ENCODE measurements at places on chromosomes 11 and 22. TPM values are rescaled to one million over a fixed set of nuclear protein-coding genes. Genes with fewer than 3 reads are reported as not detected.

The KDM4D gene
- total RNA-seq, result 0.78 TPM

The FAT3 gene
- not detected for total RNA-seq

The C11orf87 gene
- total RNA-seq, result under 0.01 TPM

The ESAM gene
- 0.07 TPM for total RNA-seq

The ACTN3 gene
- under 0.01 TPM for total RNA-seq

The PATE4 gene
- total RNA-seq, result not detected

The WBP2NL gene
- 0.57 TPM for total RNA-seq

The OR5P2 gene
- under 0.01 TPM for total RNA-seq

The APLNR gene
- total RNA-seq, result not detected

The P2RX6 gene
- total RNA-seq, result 0.57 TPM

The RNF141 gene
- 62.7 TPM for total RNA-seq

The GLYATL1 gene
- not detected for total RNA-seq

The EHBP1L1 gene
- 54.0 TPM for total RNA-seq

The BBOX1 gene
- total RNA-seq, result 0.68 TPM

The KCNJ1 gene
- total RNA-seq, result not detected

The TMPRSS6 gene
- not detected for total RNA-seq

The TSPAN32 gene
- total RNA-seq, result not detected

The MS4A7 gene
- not detected for total RNA-seq

The RELT gene
- 4.4 TPM for total RNA-seq

The PRG3 gene
- not detected for total RNA-seq

The FBLN1 gene
- 154 TPM for total RNA-seq

The XNDC1N gene
- total RNA-seq, result 7.0 TPM

The OR2AG1 gene
- total RNA-seq, result not detected

The SAA1 gene
- 10.3 TPM for total RNA-seq

The GGTLC2 gene
- total RNA-seq, result not detected

The KCTD14 gene
- total RNA-seq, result 2.4 TPM

The POU2F3 gene
- total RNA-seq, result 0.68 TPM

The MS4A15 gene
- not detected for total RNA-seq

The RBM4 gene
- 152 TPM for total RNA-seq

The DYNC2H1 gene
- total RNA-seq, result 17.7 TPM

The TSSK2 gene
- under 0.01 TPM for total RNA-seq

The UCP2 gene
- total RNA-seq, result 0.34 TPM

The TM7SF2 gene
- 24.6 TPM for total RNA-seq

The MRGPRX4 gene
- not detected for total RNA-seq

The RASGRP2 gene
- not detected for total RNA-seq

The ADAMTS8 gene
- total RNA-seq, result not detected

The PYGM gene
- total RNA-seq, result 0.34 TPM

The IFITM2 gene
- 7.2 TPM for total RNA-seq

The TSGA10IP gene
- total RNA-seq, result not detected

The MRGPRD gene
- total RNA-seq, result not detected

The PLAAT2 gene
- 0.50 TPM for total RNA-seq

The CYP2R1 gene
- 33.3 TPM for total RNA-seq

The PARVA gene
- total RNA-seq, result 21.5 TPM

The WNT11 gene
- total RNA-seq, result 0.21 TPM

The NXPE1 gene
- not detected for total RNA-seq

The MPPED1 gene
- not detected for total RNA-seq

The OTOG gene
- total RNA-seq, result not detected

The SLC2A11 gene
- total RNA-seq, result 6.2 TPM

The CCDC116 gene
- 0.07 TPM for total RNA-seq

The GPR83 gene
- total RNA-seq, result 0.07 TPM

The HTR3A gene
- total RNA-seq, result not detected
